ENCODE measurements at places on chromosomes 7 and 10. TPM values are rescaled to one million over a fixed set of nuclear protein-coding genes. Genes with fewer than 3 reads are reported as not detected.

TUBB8 gene
- not detected for total RNA-seq

CFAP46 gene
- 1.8 TPM for total RNA-seq

TEX36 gene
- total RNA-seq, result not detected

DNA sequence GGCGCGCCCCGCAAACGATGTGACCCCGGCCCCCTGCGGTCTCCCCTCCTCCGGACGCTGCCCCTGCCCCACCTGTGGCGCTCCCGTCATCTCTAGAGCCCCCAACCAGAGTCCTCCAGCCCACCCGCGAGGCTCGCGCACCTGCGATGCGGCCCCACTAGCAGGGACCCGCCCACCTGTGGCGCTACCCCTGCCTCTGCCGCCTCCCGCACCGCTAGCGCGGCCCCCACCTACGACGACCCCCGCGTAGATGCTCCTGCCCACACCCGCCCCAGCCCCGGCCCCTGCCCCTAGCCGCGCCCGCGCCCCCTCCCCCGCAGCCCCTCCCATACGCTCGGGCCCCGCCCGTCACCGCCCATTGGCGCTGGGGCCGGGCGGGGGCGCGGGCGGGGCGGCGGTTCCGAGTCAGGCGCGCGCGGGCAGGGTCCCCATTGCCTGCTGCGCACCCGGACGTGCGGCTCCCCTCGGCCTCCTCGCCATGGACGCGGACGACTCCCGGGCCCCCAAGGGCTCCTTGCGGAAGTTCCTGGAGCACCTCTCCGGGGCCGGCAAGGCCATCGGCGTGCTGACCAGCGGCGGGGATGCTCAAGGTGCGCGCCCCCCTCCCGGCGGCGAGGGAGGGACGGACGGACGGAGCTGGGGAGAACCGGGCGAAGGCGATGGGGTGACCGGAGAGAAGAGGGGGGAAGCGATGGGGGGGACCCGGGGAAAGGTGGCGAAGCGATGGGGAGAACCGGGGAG lies at the start of gene PFKP:
Gene PFKP (plus strand): TSS at position 431 of the 741 bp plus-strand sequence. CDS start 48 bp downstream, at position 479.
- peak; percentile 76 for DNase-seq

Measured in stomach (tissue), 19 donors.